Activated CD8-positive, alpha-beta memory T cell treated with anti-CD3 and anti-CD28 coated beads, Interleukin-2, amount 10 ng/mL, durations not matched to agents 7 days and 5 days (primary cell): ENCODE measurements at places on chromosomes 11 and 22. TPM values are rescaled to one million over a fixed set of nuclear protein-coding genes. Genes with fewer than 3 reads are reported as not detected.

DNA sequence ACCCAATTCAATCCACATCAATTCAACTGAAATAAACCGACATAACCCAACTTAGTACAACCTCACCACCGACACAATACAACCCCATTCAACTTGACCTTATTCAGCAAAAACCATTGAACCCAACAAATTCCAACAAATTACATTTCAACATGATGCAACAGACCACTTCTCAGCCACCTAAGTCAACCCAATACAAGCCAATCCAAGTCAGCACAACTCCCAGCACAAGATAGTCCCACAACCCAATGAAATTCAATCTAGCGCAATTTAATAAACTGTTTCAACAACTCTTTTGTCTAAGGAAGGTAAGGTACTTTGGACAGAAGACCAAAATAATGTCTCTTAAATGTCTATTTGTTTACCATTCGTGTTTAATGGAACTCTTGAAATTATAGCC is 226.0 kb downstream of the MIAT start:
- H3K27ac ChIP-seq: no peak overlapping the region
- H3K4me3 ChIP-seq: no peak overlapping the region
- no peaks in the 10 kb centered on the region for H3K36me3 ChIP-seq
- H3K4me1 ChIP-seq: no peaks in the 10 kb centered on the region

GRCh38 chr11:16825101-16825500 is 86.7 kb downstream of the C11orf58 start:
- no peaks in the 10 kb centered on the region for H3K36me3 ChIP-seq
- H3K4me3 ChIP-seq: no peak overlapping the region
- peaks cover 7% of the 10 kb centered on the region for H3K27me3 ChIP-seq
- no peak for DNase-seq

DNA sequence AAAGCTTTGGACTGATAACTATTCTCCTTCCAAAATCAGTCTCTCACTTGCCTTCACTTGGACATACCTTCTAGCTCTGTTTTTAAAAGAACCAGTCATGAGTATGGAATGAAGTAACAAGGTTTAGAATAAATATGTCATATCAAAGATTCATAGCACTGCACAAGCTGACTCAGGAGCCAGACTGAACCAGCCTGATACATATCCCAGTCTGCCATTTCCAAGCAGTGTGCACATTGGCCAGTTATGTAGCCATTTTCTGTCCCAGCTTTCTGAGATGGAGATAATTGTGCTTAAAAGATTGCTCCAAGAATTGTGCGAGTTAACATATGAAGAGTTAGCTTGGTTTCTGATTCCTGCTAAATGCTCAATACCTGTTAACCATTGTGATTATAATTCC is 311.3 kb downstream of the C11orf87 start:
- no peaks in the 10 kb centered on the region for H3K36me3 ChIP-seq
- no peaks in the 10 kb centered on the region for H3K4me1 ChIP-seq
- H3K27ac ChIP-seq: no peak overlapping the region
- no peak overlapping the region for H3K4me3 ChIP-seq
- no peaks in the 10 kb centered on the region for H3K27me3 ChIP-seq

DNA sequence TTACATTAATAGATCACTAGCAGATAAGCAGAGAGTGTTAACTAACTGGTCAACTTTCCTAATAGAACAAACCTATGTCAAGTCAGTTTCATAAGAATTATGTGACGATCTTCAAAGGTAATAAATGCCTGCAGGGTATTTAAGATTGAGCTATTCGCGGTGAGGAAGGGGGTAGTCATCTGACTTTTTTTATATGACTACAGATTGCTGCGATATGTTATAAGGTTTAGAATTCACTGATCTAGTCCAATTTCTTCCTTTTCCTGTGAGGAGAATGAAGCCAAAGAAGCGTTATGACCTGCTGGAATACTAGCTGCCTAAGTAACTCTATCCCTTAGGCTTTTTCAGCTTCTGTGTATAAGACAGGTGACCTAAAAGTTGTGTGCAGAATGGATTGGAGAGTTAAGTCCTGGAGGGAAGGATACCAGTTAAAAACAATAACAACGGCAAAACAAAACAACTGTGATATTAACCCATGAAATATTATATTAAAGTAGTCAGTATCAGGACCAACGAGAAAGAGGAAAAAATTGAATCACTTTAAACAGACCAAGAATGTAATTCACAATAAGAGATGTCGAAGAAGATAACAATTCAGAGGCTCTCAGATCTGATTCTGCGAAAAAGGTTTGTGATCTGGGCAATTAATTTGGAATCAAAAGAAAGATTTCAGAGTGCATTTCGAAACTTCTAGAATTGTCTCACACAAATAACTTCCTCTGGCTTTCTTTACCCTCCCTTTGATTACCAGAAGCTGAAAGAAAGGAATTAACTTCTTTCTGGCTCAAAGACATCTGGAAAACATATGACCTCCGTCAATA is 630 bp downstream of the CASP4 start:
- peaks cover 29% of the 10 kb centered on the region for H3K4me1 ChIP-seq
- DNase-seq: no peak
- peak overlapping the region; percentile 96 for H3K4me3 ChIP-seq
- H3K36me3 ChIP-seq: peaks cover 54% of the 10 kb centered on the region
- H3K27ac ChIP-seq: peak overlapping the region; percentile 95
- no peaks in the 10 kb centered on the region for H3K27me3 ChIP-seq

GRCh38 chr11:7299393-7299792 is 47.7 kb downstream of the SYT9 start:
- no peak for DNase-seq
- H3K4me3 ChIP-seq: no peak overlapping the region
- H3K27me3 ChIP-seq: peaks cover 2% of the 10 kb centered on the region
- no peaks in the 10 kb centered on the region for H3K4me1 ChIP-seq
- H3K27ac ChIP-seq: no peak overlapping the region
- H3K36me3 ChIP-seq: no peaks in the 10 kb centered on the region

CFAP300 gene
- total RNA-seq: not detected

PEX16 gene
- total RNA-seq: 53.9 TPM

CRYBA4 gene
- not detected for total RNA-seq

CCDC89 gene
- 0.76 TPM for total RNA-seq

EXPH5 gene
- 1.1 TPM for total RNA-seq

TAF6L gene
- 25.0 TPM for total RNA-seq

CDC45 gene
- total RNA-seq: 104 TPM

MUC5B gene
- not detected for total RNA-seq

MAPK12 gene
- 15.8 TPM for total RNA-seq
